HT1080 (cell line): ENCODE measurements at places on chromosomes 12 and 14. TPM values are rescaled to one million over a fixed set of nuclear protein-coding genes. Genes with fewer than 3 reads are reported as not detected.

DNA sequence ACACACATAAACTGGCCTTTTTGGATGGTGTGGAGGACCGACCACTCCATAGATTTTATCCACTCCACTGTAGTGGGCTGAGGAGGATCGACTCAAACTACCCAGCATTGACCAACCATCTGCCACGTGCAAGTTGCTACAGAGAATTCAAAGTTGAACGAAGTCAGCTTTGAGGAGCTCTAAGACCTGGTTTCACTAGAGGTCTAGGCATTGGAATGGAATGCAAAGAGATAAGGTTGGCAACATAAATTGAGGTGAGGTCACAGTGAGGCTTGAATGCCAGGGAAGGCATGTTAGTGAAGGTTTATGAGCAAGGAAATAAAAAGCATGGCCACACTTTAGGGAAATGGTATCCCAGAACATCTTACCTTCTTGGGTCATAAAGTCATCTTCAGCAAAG is 14.5 kb downstream of the VWF start:
- no peak for DNase-seq

GRCh38 chr12:56256326-56256960 is 1.7 kb downstream of the ANKRD52 start:
- DNase-seq, result peak; percentile 80

- no peak for DNase-seq
Measured at GRCh38 chr12:8508910-8509841, 4.1 kb upstream of the CLEC4D start.

DNA sequence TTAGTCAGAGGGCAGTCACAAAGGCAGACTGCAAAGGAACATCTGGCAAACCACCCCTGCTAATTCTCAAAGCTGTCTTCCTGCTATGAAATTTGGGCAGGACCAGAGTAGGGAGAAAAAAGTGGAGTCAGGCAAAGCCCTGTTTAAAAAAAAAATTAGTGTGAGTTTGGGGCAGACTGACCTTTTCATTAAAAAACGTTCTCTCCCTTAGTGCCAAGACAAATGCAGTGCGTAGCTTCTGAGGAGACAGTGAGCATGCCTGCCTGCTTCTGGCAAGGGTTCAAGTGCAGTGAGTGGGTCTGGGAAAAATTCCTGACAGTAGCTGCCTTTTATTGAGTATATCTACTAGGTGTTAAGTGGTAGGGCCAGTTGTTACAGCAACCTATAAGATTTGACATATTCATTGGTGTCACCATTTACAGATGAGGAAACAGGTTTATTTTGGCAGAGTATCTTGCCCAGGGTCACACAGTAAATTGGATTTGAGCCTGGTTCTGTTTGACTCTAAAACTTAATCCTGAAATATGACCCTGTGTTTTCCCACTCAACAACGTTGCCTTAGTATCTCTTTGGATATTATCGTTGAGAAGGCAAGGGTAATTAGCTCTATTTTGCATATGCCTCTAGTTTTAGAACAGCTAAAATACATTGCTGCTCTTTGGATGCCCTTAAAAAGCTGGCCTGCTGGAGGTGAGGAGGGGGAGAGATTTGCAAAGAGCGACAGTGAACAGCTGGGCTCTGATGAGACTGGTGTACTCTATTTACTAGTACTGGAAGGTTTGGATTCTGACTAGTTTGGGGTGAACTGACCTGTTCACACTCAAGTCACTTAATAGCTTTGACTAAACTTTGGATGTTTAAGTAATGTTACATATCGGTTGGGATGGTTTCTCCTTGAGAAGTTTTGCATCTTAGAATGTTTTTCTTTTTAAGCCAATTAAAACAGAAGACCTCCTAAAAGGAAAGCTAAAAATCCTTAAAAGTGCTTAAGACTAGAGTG is 72.8 kb downstream of the PAPOLA start:
- peak; percentile 29 for DNase-seq

SLCO1B1 gene
- 0.07 TPM in 1 of 2 replicates, not detected in the other for total RNA-seq

TRHDE gene
- 18.2 and 34.7 TPM in 2 replicates for total RNA-seq
